ENCODE measurements at places on chromosomes 6 and 20. TPM values are rescaled to one million over a fixed set of nuclear protein-coding genes. Genes with fewer than 3 reads are reported as not detected.

Gene PNLDC1
- not detected for total RNA-seq

Gene SAMD3
- total RNA-seq = 9.6 TPM

Gene UBE2J1
- 61.7 TPM for total RNA-seq

Gene SERPINB6
- total RNA-seq = 87.8 TPM

Gene CLIC1
- 1,126 TPM for total RNA-seq

Gene PHF20
- 20.1 TPM for total RNA-seq

Gene RAMACL
- total RNA-seq = 0.72 TPM

Gene KHDC1L
- total RNA-seq = not detected

Gene PRKN
- total RNA-seq = not detected

Gene PDE10A
- total RNA-seq = 2.0 TPM

Gene ZNF334
- total RNA-seq = 1.1 TPM

Gene FRK
- 0.44 TPM for total RNA-seq

Gene PHACTR3
- under 0.01 TPM for total RNA-seq

All from placental pericyte (primary cell).